ENCODE measurements at places on chromosomes 6 and 20.

GRCh38 chr6:169940481-169941271 lies 189.3 kb downstream of the ERMARD start:
- DNase-seq: no peak

DNA sequence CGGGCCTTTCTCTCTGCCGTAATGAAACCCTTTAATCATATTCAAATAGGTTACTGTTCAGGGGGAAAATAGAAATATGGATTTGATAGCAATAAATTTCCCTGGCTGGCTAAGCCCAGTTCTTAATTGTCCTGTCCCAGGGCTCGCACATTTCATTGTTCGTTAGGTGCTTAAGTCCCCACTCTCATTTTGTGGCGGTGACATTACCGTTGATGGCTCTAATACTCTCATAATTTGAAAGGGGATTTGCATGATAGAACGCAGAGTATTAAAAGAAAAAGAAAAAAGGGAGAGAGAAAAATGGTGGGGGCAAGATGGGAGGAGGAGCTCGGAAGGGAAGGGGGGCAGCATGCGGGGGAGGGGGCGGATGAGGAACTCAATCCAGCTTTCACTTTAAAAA lies 79.1 kb upstream of the FOXP4 start:
- no peak for DNase-seq

DNA sequence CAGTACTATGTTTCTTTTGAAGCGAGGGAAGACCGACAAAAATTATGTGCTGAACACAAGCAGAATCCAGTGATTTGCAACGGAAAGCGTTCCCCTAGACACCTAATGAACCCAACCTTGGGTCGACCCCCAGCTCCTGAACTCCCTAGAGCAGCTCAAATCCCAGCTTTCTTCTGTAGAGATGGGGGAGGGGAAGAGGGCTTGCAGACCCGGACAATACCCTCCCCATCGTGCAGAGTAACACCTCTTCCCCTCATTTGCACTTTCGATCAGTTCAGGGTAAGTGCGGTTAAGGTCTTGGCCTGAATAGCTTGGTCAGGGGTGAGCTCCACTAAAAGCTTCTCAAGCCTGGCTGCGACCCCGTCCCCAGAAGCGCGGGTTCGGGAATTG lies 404 bp downstream of the CEP162 start:
- DNase-seq: no peak

DNA sequence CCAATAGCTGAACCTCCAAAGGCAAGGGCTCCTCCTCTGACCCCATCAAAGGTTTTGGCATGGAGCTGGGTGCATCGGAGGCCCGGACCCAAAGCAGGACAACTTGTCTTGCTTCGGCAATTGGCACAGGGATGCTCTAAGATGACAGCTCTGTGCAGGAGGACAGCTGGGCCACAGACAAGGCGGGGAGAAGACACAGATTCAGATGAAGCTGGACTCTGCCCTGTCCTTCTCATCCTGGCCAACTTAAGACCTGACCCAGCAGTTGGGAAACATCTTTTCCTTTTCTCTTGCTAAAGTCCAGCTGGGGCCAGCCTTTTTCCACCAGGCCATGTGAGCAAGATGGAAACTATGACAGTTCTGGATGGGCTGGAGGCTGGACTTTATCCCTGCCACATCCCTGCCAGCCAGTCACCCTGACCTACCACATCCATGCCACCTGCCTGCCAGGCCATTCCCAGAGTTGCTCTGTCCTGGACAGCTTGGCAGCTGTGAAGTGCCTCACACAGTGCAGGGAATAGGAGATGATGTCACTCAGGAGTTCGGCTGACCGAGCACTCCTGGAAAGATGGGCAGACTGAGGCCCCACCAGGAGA lies 12.7 kb upstream of the PSMF1 start:
- no peak for DNase-seq

DNA sequence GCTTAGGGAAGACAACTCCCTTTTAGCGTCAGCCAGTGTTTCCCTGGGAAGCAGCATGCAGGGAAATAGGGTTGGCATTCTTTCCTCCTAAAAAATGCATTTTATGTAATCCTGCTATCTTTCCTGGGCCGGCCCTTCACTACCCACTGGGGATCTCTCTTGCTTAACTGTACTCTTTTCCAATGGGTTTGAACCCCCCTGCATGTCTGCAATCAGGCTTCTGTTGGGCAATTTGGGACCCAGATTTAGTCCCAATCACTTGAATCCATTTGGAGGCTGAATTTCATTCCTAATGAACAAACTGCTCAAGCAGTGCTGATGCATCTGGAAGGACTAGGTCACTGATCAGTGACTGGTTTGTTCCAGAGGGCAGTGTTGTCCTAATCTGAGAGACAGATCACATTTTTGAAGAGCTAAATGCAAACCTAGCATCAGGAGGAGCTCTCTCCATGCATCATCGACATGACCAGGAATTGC lies 152.0 kb downstream of the TSHZ2 start:
- DNase-seq: no peak

GRCh38 chr6:52815167-52816092 lies 11.8 kb upstream of the GSTA1 start:
- peak; percentile 9 for DNase-seq

GRCh38 chr6:7058250-7058923 lies 49.4 kb upstream of the RREB1 start:
- DNase-seq: no peak

DNA sequence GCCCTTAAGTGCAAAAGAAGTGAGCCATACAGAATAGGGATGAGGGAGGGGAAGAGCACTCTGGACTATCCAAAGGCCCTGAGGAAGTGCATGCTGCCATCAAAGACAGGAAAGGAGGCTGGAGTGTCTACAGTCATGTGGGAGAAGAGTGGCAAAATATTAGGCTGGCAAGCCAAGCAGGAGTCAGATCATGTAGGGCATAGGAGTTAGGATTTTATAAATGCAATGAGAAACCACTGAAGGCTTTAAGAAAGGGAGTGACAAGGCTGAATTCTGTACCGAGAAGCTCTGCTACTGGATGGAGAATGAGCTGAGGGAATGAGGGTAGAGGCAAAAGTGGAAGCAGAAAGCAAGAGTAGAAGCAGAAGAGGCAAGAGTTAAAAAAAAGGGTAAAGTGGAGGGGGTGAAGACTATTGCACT lies 2.3 kb downstream of the ZSCAN31 start:
- DNase-seq: no peak

GRCh38 chr6:134177236-134177635 lies 124.8 kb upstream of the SLC2A12 start:
- DNase-seq: no peak

DNA sequence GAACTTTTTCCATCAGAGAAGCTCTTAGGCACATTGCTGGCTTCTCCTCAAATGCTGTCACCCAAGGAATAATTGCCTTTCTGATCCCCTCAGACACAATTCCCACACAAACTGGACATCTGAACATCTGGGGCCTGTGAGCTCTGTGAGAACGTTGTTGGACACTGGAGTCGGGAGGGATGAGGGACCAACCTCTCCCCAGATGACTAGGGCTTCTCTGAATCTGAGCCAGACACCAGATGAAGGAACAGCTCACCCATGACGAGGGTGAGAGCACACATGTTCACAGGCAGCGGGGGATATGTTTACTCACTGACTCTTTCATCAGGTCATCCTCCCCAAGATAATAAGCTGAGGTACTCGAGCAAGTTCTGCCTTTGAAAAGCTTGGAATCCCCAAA lies 283.9 kb upstream of the SUPT3H start:
- DNase-seq: no peak

DNA sequence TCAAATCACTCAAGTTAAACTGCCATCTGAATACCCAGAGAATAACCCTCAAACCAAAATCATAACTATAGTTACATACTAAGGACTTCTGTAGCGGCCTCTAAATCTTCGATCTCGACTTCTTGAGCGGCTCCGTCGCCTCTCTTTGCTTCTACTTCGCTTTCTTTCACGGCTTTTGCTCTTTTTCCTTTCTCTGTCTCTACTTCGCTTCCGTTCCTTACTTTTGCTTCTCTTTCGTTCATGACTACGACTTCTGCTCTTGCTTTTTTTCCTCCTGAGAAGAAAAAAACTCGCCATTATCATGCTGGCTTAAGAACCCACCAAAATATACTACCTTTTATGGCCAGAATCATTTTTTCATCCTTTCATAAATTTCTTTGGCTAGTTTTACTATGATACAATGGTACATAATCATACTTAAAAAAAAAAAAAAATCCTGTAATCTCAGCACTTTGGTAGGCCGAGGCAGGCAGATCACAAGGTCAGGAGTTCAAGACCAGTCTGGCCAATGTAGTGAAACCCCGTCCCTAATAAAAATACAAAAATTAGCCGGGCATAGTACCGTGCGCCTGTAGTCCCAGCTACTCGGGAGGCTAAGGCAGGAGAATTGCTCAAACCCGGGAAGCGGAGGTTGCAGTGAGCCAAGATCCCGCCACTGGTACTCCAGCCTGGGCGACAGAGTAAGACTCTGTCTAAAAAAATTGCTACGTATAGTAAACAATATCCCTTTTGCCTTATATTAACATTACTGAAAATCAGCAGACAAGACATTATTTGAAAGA lies 10.0 kb downstream of the RBM39 start:
- no peak for DNase-seq
